ENCODE measurements at places on chromosomes 13 and 19.

- no peak for DNase-seq
Observed at GRCh38 chr13:37587236-37587635, 11.3 kb downstream of the POSTN start.

- peak; percentile 49 for DNase-seq
Observed at GRCh38 chr19:51887522-51888498, at the start of gene ZNF577. Gene ZNF577 (minus strand): TSS chr19:51887951. CDS start chr19:51880382, 7,569 bp downstream.

- DNase-seq: no peak
Observed at GRCh38 chr19:41479757-41480191, 36.8 kb downstream of the ERICH4 start.

- DNase-seq: no peak
Observed at GRCh38 chr19:5934774-5935472, 20.9 kb downstream of the CAPS start.

GRCh38 chr13:50580684-50581305, 262.7 kb downstream of the DLEU7 start:
- no peak for DNase-seq

DNA sequence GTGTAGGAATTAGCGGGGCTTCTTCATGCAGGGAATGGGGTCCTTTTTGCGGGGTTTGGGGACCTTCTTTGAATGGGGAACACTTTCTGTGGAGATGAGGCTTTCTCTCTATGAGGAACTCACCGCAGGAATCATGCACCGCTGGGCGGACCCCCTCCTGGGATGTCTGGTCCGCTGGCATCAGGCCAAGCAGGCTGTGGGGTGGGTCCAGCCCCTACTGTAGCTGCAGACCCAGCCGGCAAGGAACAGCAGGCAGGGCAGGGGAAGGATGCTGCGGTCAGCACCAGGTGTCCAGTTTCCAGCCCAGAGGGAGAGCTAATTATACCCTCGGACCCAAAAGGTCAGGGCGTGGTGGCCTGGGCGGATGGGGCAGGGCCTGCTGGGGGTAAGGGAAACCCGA, 1.8 kb downstream of the MYBPC2 start:
- DNase-seq: no peak

DNA sequence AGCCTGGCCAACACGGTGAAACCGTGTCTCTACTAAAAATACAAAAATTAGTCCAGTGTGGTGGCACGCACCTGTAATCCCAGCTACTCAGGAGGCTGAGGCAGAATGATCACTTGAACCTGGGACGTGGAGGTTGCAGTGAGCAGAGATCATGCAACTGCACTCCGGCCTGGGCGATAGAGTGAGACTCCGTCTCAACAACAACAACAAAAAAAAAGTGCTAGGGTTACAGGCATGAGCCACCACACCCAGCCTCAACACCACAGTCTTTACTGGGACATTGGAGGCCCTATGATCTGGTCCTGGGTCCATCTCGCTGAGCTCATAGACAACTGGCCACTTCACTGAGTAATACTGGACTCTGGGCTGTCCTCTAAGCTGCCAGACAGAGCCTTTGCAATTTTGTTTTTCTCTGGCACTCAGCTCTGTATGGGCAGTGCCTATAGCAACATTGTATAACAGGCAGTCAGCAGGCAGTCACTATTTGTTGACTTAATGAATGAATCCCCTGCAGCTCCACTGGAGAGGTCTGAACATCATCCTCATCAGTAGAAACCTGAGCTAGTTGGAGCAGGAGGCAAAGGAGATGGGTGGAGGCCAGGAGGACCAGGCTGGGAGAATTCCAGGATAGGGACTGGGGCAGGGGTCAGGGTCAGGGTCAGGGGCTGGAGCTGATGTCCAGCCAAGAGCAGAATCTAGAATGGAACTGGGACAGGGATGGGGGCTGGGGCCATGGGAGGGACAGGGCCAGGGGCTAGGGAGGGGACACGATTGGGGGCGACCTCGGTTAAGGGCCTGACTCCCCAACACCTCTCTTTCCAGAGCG, 8.1 kb downstream of the BLOC1S3 start:
- no peak for DNase-seq

DNA sequence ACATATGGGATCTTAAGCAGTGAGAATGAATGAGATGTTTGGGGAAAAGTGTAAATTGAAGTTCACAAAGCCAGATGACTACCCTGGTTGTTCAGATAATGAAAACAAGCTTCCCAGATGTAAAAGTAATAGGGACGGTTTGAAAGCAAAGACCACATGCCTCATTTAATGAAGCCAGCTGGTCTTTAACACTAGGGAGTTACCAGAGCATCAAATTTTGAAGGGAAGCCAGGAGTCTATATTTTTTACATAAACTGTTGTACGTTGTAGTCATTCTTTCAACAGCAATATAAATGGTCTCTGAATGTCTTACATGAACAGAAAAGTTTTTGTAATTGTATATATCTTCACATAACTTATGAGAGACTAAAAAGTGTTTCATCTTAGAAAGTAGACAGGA, 2604.5 kb upstream of the PCDH20 start:
- DNase-seq: no peak

DNA sequence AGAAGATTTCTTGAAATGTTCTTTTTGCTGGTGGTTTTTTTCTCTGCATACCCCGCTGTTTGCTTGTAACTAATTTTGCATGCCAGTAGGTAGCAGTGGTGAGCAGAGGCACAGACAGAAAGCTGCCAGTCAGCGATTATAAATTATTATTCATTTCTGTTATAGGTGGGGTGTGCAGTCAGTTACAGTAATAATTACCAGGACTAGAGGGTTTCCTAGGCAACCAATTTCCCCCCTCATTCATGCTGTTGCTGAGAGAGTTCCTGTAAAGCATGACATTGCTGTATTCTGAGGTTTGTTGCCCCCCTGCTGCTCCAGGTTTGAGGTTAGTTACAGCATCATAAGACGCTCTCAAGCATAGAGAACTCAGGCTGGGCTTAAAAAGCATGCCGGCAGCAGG, 104.5 kb downstream of the URI1 start:
- DNase-seq: no peak

DNA sequence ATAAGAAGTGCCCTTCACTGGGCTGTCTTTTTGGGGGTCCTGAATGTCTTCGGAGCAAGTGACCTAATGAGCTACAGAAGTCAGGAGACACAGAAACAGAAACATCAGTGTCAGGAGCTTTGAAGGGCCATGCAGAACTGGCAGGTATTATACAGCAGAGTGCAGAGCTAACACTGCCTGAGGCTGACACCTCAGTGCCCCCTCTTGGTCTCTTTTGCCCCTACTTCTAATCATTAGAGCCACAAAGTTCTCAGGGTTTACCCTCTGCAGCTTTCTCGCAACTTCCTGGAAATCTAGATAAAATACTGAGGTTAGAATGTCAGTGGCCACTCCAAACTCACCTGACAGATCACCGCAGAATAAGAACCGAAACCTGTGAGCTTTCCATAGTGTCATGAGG, 172.7 kb downstream of the B3GLCT start:
- no peak for DNase-seq

- no peak for DNase-seq
Observed at GRCh38 chr13:112078879-112079531, 12.1 kb downstream of the SOX1 start.

- no peak for DNase-seq
Observed at GRCh38 chr19:1247748-1248138, 640 bp upstream of the MIDN start.

GRCh38 chr13:40394304-40394985, 272.0 kb downstream of the FOXO1 start:
- no peak for DNase-seq

- no peak for DNase-seq
Observed at GRCh38 chr19:47142779-47143178, 12.1 kb downstream of the SAE1 start.

- DNase-seq: peak; percentile 96
Observed at GRCh38 chr19:13952154-13952930, at the start of gene DCAF15. Gene DCAF15 (plus strand): TSS chr19:13952509. CDS start chr19:13952513, 4 bp downstream.

- no peak for DNase-seq
Observed at GRCh38 chr13:50572129-50572528, 271.4 kb downstream of the DLEU7 start.

DNA sequence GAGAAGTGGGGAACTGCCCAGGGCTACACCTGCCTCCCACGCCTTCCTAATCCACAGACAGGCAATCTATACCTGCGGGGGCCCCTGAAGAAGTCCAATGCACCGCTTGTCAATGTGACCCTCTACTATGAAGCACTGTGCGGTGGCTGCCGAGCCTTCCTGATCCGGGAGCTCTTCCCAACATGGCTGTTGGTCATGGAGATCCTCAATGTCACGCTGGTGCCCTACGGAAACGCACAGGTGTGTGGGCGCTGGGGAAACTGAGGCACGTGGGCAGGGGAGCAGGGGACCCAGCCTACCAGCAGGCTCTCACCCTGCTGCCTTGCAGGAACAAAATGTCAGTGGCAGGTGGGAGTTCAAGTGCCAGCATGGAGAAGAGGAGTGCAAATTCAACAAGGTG, 1.4 kb downstream of the IFI30 start:
- DNase-seq: no peak

GRCh38 chr19:36973021-36973843, 57.1 kb downstream of the ZNF568 start:
- DNase-seq: peak; percentile 44

DNA sequence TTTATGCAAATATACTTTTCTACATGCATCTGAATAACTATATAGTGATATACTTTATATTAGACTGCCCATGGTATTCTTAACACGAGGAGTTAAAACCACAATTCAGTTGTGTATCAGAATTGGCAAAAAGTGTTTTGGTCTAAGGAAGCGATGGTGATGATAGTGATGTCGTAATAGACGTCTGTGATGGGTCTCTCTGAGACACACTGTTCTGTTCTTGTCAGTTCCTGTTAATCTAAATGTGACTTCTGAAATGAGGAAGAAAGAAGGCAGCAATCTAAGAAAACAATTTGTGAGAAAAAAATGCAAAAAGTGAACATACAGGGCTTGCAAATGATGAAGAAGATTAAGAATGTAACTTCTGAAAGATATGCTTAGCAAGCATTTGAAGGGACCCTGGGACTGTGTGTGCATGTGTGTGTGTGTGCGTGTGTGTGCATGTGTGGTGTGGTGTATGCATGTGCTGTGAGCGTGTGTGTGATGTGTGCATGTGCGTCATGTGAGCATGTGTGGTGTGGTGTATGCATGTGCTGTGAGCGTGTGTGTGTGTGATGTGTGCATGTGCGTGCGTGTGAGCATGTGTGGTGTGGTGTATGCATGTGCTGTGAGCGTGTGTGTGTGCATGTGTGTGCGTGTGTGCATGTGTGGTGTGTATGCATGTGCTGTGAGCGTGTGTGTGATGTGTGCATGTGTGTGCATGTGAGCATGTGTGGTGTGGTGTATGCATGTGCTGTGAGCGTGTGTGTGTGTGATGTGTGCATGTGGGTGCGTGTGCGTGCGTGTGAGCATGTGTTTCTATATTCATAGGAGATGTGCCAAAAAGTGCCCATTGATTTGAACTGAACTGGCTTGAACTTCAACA, 131.8 kb downstream of the IRS2 start:
- DNase-seq: no peak

DNA sequence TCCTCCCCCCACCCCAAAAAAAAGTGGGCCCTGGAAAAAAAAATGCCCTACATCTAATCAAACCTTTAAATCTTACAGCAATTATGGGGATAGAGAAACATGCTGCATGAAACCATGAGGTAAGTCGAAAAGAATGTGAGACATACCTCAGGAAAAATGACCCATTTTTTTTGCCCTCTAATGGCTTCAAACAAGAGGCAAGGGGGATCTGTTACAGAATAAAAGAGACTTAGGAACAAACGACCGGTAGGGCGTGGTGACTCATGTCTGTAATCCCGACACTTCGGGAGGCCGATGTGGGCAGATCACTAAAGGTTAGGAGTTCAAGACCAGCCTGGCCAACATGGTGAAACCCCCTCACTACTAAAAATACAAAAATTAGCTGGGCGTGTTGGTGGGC, 8.4 kb downstream of the RGL3 start:
- no peak for DNase-seq

- DNase-seq: no peak
Observed at GRCh38 chr13:80727321-80727975, 386.5 kb upstream of the SPRY2 start.

DNA sequence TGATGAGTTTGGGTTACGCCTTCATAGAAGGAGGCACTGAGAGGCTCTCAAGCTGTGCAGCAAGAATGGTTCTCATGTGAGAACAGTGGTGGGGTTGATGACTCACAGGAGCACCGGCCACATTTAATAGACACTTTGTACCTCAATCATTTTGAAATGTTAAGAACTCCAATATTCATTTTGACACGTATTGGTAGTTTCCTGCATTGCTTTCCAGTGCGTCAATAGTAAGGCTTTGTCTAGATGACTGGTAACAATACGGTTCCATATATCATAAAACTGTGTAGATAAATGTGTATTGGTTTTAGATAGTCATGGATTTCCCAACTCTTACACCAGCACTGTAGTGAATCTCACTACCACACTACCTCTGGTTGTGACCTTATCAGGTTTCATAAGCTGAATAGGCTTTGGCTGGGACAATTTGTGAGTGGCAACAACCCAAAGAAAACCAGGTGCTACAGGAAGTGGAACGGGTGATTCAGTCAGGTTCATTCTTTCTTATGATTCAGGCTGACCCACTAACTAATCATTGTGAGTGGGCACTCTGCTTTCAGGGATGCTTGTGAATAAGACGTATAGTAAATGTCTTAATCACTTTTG, 362.6 kb downstream of the KLF5 start:
- DNase-seq: no peak

GRCh38 chr19:55005684-55006488, 32.2 kb downstream of the GP6 start:
- peak; percentile 22 for DNase-seq

DNA sequence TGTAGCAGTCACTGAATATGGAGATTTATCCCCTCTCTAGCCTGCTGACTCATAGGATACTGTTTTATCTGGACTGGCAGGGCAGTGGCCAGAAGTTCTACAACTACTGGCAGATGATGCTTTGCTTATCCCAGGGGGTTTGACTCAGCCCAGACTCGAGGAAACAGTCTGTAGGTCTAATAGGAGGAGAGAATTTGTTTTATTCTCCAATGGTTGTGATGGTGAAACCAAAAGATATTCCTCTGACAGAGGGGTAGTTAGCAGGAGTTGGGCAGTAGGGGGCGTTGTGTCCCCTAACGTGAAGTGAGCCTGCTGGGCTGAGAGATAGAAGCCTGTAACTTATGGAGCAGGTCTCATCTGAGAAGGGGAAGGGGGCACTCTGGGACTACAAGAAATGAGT, 74.9 kb downstream of the WTIP start:
- no peak for DNase-seq

DNA sequence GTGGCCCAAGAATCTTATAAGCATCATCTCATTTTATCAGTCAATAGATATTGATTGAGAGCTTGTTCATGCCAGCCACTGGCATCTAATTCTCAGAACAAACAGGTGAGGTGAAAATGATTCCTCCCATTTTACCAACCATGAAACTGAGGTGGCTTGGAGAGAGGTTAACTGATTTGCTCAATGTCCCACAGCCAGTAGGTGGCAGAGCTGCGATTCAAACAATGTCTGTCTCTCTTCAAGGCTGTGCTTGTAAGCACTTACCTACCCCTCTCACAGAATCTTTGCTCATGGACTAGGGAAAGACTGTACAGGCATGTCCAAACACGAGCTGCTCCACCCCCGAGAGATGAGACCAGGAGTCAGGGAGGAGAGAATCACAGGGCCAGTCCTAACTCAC, 21.5 kb upstream of the GSX1 start:
- no peak for DNase-seq

GRCh38 chr13:30870049-30870884, 35.8 kb upstream of the MEDAG start:
- DNase-seq: no peak

Measured in stimulated activated CD8-positive, alpha-beta memory T cell treated with anti-CD3 and anti-CD28 coated beads, Interleukin-2, amount 100 ng/mL, for 1 hour (primary cell).